Right renal pelvis (tissue), 4 donors: ENCODE measurements at places on chromosomes 3 and 15.

DNA sequence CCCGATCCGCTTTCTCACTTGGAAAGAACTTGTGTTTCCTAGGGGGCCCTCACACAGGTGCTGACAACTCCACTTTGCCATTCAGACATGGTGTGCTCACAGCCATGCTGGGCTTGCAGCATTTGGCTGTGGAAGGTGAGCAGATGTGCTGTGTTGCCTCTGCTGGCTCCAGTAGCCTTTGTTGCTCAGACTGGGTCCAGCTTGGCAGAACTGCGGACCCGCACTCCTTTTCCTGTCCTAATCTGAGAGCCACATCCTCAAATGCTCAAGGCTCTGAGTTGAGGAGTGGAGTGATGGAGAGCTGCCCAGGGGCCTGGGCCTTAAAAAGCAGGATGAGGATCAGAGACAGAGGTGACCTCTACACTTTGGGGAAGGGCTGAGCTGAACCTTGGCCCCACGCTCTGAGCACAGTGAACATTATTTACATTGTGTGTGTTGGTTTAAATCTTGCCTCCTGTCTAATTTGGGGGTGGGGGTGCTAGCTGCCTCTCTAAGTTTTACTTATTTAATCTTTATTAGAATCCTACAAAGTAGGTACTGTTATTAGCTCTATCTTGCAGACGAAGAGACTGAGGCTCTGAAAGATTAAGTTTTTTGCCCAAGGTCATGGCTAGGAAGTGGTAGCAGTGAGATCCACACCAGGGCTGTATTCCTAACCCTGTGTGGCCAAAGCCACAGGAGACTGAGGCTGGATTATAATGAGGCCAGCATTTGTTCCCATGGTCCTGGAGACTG, 17.2 kb downstream of the ACOX2 start:
- no peak for DNase-seq

- DNase-seq, result no peak
Observed at GRCh38 chr3:75224412-75224811, 439.7 kb upstream of the FRG2C start.

- DNase-seq, result no peak
Observed at GRCh38 chr15:60932051-60932915, 296.8 kb downstream of the RORA start.

DNA sequence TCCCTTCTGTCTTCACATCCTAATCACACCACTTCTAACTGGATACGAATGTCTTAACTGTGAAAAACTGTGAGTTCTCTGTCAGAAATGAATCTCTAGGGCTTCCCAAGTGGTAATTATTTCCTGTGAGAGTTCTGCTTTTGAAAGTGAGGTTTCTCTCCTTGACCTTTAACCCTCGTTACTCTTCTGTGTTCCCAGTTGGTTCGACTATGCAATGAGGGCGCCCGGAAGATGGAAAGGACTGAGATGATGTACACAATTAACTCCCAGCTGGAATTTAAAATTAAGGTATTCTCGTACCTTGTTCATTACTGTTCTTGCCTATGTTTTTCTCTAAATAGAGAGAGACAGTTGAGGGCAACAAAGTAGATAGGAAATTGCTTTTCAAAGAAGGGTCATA, 96.5 kb downstream of the ARHGEF26 start:
- no peak for DNase-seq

DNA sequence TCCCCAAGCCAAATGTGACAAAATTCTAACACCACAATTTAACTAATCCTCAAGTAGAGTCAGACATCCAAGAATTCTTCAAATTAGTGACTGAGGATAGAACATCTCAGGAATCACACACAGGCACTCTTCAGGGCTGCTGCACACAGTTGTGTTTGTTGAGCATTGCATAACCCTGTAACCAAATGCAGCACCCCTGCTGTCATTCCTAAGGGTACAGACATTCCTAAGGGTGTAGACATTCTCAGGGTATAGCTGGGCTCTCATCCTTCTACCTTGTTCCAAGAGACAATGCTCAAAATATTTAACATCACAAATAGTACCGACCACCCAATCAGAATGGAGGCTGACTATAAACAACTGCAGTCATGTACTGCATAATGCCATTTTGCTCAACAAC, 107.1 kb upstream of the UBE2E2 start:
- no peak for DNase-seq

DNA sequence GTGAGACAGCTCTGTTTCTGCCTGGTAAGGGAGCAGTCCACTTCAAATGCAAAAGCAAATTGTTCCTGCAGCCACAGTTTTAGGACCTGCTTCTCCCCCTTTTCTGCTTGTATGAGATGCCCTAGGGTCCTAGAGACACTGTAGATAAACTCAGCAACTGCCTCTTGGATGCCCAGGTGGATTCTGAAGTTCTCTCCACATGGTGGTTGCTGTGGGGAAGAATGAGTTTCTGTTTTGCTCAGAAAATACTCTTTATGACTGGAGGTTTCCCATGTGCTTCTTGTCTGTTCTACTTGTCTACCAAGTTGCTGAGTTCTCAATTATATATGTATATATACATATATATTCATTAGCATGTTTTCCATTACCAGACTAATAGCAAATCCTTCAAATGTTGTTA, 5.6 kb upstream of the ZNF80 start:
- DNase-seq, result no peak

GRCh38 chr3:9117220-9117619, 132.2 kb downstream of the SRGAP3 start:
- no peak for DNase-seq

GRCh38 chr15:94703596-94703995, 472.2 kb downstream of the MCTP2 start:
- no peak for DNase-seq

DNA sequence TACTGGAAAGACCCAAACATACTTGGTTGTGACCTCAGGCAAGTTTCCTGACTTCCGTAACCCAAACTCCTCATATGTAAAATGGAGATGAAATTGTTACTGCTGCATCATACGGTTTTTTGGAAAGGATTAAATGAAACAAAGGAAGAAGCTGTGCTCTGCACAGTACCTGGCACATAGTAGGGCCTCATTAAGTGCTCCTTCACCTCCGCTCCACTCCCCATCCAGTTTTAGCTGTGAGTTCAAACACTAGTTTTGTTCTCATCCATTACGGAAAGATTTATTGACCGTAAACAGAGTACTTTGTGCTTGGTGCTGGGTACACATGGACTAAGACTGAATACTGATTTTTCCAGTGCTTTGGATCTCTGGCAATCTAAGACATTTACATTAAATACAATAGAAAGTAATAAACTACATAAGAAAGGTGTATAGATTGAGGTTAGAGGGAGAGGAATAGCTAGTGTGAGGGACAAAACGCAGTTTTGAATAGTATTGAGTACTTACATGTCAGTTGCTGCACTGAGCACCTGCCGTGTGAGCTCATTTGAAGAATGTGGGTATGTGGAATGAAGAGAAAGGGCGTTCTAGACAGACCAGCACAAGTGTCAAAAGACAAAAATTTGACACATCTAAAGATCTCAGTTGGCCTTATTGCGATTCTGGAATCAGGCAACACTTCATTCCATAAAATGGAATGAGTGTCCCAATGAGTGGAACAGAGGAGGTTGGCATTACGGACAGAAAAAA, 594 bp upstream of the ICE2 start:
- DNase-seq, result no peak

- DNase-seq, result no peak
Observed at GRCh38 chr15:99546441-99547100, 19.2 kb upstream of the MEF2A start.

- no peak for DNase-seq
Observed at GRCh38 chr3:193134856-193135255, 106.2 kb upstream of the PLAAT1 start.

- no peak for DNase-seq
Observed at GRCh38 chr15:69490356-69491037, 37.9 kb downstream of the RPLP1 start.

GRCh38 chr3:153334558-153334957, 172.5 kb downstream of the RAP2B start:
- no peak for DNase-seq

DNA sequence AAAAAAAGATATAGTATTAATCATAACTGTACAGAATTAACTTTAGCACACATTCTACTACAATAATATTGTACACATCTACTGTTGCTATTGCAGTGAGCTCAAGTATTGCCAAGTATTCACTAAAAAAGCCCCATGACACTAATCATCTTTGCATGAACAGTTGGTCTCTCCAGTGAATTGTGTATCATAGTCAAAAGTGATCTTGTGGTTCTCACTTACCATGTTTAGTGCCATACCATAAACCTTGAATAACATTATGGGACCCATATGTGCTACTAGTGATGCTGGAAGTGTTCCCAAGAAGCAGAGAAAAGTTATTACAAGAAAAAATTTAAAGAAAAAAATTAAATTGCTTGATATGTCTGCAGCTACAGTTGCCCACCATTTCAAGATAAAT, 177.1 kb downstream of the PCCB start:
- no peak for DNase-seq

- no peak for DNase-seq
Observed at GRCh38 chr3:167091226-167091625, 288.9 kb downstream of the ZBBX start.

DNA sequence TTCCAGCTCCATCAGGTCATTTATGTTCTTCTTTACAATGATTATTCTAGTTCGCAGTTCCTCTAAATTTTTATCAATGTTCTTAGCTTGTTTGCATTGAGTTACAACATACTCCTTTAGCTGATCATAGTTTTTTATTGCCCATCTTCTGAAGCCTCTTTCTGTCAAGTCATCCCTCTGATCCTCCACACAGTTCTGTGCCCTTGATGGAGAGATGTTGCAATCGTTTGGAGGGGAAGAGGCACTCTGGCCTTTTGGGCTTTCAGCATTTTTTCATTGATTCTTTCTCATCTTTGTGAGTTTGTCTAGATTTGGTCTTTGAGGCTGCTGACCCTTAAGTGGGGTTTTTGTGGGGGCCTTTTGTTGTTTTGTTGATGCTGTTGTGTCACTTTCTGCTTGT, 234.6 kb upstream of the CBLB start:
- DNase-seq, result no peak

- no peak for DNase-seq
Observed at GRCh38 chr15:52441841-52442240, 86.8 kb downstream of the MYO5A start.

- DNase-seq, result no peak
Observed at GRCh38 chr15:60395276-60396011, 2.3 kb downstream of the ANXA2 start.

DNA sequence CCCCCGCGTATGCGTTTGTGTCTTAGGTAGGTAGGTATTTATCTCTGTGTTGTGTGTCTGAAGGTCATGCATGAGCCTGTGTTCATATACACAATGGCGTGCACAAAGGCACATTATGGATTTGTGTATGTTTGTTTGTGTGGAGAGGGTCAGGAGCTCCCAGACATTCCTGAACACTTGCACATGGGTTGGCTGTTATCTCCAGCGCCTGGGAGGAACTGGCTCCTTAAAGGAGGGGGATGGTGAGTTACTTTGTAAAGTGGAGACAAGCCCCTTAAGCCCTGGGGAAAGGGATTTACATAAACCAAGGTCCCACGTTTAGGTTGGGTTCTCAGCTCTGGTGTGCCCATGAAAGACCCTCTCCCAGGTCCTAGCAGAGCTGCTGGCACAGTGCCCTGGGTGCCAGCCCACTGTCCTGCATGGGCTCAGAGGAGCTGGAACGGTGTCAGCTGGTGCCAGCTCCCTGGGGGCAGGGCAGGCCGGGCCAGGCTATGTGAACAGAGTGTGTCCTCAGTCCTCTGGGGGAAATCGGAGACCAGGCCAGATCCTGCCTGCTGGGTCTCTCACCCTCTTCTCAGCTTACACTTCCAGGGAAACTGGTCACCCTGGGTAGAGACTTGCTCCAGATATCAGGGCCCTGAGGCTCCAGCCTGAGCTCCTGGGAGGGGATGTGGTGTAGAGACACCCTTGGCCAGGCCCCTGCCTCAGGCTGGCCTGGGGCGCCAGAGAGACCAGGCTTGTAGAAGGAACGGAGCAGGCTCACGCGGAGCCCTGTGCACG, 25.1 kb downstream of the SNX33 start:
- DNase-seq, result no peak
